ENCODE measurements at places on chromosomes 11 and 22.
A peak's percentile ranks its signal among the peaks of the same experiment; 100 is the strongest.

DNA sequence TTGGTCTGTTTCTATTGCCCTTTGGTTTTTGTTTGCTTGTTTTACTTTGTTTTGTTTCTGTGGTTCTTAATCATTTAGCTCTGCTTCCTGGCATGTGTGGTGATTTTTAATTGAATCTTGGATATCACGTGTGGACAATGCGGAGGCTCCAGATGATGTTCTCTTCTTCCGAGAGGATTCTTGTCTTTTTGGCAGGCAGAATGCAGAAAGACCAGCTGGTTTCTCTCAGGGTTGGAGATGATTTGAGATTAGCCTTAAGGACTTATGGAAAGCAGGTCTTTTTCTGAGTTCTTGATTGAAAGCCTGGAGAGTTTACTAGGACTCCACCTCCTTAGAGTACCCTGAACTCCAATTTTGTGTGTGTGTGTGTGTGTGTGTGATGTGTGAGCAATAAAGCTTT is 21.0 kb upstream of the ANO1 start:
- no peak for DNase-seq

DNA sequence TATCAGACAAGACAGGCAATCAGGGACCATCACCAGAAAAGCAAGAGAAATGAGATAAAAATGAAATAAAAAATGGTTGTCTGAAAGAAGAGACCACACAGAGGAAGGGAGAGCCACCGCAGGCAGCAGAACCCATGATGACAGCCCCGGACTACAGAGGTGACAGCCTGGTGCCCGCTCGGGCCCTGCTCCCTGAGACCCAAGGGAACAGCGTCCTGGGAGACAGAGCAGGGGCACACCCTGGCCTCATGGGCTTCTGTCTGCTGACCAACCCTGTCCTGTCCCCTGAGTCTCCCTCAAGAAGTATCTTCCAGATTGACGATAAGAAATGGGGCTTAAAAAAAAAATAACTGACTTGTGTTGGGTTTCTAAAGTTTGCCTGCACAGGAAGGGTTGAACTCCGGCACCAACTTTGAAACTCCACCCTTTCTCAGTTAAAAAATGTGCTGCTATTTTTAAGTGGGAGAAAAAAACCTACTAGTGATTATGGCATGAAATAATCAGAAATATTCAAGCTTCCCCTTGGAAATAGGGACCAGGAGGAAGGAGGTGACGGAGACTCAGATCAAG is 70.1 kb upstream of the TTLL12 start:
- DNase-seq: no peak

DNA sequence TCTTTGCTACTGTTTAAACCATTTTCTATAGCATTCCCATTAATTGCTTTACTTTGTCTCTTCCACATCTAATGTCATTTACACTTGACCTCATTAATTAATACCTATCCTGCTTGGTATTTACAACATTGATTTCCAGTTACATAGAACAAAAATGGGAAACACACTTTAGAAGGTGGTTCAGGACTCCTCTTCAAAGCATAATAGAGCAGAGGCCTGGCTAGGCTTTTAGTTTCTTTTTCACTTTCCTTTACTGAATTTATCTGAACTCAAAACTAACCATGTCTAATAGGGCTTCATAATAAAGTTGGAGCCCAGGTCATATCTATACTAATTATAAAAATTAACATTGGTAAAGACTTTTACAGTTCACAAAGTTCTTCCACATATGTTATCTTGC is 648.0 kb upstream of the KIRREL3 start:
- no peak for DNase-seq

DNA sequence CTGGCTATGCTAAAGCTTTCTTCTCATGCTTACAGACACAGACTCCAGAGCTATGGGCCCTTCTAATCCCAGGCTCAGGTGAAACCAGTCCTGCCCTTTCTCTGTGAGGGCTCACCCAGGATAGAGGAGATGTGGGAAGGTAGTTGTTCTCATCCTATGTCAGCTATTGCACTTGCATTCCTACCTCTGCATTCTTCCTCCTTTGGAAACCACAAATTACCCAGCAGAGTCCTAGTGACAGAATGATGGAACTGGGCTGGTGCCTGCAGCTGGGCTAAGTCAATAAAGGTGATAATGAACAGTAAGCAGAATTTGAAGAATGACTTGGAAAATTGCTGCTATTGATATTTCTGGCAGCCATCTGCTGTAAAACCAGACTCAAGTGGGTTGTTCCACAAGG is 560.0 kb downstream of the TMEM135 start:
- DNase-seq: no peak

DNA sequence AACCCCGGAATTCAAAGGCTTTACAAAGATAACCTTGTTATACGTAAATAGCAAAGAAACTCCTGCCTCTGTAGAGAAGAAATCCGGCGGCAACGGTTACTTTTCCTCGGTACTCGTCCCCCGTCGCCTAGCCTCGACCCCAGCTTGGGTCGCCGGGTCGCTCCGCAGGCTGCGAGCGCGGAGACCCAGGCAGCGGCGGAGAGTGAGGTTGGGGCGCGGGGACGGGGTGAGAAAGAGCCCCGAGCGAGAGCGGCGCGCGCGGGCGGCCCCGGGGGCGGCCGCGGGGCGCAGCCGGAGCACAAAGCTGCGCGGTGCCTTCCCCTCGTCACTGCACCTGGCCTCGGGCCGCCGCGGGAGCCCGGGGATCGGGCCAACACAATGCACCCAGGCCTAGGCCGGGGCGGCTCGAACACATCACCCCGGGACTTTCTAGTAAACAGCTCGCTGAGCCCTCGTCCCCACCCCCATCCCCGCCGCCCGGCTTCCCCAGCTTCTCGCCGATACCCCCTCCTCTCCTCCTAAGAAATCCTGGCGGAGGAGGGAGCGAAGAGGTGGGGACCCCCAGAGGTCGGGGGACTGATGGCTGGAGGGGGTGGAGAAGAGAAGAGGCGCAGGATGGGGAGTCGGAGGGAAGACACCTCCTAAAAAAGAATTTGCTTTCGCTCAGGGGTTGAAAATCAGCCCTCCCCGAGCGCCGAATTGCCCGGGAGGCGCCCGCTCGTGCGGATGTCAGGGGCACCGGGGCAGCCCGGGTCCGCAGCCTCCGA is 845 bp downstream of the MPPED2 start:
- DNase-seq: no peak

DNA sequence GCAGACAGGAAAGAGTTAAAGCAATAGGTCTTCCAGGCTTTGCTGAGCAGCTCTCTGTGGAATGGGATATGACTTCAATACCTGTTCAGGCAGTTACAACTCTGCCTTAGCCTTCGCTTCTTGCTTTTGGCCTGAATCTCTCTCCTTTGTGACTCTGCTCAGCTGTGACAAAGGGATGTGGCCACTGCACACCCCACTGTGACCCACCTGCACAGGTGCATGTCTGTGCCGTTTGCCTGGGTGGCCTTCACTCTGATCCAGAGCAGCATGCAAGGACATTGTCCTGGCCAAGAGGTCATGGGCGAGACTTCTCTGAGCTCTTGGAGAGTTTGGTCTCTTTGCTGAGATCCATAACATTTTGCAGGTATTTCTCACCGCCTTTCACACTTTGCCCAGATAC is 891.3 kb downstream of the BRD1 start:
- DNase-seq: no peak

DNA sequence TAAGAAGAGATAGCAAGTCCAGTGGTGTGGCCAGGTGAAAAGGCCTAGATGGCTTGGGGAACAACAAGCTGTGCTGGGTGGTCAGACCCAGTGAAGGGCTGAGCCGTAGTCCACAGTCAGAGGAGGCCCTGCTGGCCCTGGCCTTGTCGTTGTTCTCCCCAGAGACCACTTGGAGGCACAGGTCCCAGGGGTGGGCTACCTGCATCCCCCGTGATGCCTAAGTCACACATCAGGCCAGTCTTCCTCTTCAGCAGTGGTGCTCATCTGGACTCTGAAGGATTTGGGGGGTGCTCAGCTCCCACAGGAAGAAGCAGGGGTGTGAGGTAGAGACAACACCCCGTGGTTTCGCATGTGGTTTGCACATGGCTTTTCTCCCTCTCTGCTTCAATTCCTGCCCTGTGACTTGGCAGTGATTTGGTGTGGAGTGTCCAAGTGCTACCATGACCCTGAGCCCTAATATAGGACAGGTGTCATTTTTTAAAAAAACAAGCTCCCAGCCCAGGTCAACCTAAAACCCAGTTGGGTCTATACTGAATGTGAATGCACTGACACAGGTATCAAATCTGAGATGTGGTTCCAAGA is 51.0 kb downstream of the ALX4 start:
- DNase-seq: no peak

- peak; percentile 54 for DNase-seq
Observed at GRCh38 chr22:38718414-38718813, 12.7 kb downstream of the GTPBP1 start.

GRCh38 chr22:28894807-28895206 is 11.4 kb downstream of the ZNRF3 start:
- DNase-seq: no peak

DNA sequence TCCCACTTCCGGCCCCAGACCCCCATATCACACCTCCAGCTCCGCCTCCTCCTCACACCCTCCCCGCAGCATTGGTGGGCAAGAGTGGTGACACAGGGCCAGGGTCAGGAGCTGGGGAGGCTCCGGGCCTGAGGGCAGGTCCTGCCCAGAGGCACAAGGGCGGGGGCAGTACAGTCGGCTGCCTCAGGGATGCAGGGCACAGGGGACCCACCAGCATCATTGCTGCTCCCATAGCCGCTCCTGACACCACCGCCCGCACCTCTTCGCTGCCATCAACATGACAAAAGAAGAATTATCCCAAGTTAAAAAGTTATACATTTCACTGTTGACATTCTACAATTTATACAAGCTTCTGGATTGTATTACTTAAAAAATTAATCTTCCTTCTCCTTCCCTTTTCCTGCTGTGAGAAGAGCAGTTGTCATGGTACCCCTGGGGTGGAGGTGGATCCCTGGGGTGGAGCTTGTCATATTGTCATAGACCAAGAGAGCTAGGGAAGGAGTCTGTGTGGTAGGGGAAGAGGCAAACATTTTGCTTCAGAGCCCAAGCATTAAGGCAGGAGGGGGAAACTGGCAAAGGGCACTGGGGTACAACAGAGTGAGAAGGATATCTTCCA is 4.1 kb downstream of the SBF2 start:
- no peak for DNase-seq

DNA sequence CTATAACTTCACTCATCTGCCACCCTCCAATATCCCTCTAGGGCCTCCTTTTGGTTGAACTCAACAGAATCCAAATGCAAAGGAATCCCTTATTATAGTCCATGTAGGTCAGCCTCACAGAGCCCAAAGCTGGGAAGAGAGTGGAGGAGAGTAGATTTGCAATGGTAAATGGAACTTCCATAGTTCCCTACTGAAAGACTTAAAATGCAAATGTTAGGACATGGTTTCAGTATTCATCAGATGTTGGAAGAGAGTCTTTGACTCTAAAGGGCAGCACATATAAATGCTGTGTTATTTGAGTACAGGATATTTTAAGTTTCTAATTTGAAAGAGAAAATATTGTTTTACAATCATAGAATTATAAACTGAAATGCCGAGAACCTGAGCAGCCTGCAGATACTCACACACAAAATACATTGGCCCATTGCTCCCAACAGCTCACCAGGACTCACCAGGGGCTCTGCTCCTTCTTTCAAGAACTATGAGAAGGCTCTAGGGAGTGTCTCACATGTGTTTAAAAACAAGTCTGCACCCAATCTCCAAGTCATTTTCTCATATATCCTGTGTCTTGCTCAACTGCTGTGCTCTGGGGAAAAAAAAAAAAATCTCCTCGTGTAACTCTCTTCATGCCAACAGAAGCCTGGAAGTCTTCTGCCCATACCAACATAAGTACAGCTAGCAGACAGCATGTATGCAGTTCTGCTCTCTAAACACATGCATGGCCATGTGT is 39.6 kb downstream of the SYT9 start:
- DNase-seq: no peak

DNA sequence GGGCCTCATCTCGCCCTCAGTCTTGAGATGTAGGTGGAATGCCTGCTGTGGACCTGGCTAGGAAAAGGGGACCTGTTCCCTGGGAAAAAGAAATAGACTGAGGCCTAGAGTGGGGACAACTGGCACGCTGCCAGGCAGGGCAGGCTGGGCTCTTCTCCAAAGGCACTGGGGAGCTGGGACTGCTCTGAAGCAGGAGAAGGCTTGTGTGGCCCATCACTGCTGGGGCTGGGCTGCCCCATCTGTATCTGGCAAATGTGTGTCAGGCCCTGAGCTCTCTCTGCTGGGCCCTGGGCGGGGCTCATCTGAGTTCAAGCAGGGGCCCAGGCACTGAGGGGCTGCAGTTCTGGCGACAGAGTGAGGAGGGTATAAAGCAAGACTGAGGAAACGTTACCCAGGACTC is 32.9 kb downstream of the ARVCF start:
- DNase-seq: no peak

DNA sequence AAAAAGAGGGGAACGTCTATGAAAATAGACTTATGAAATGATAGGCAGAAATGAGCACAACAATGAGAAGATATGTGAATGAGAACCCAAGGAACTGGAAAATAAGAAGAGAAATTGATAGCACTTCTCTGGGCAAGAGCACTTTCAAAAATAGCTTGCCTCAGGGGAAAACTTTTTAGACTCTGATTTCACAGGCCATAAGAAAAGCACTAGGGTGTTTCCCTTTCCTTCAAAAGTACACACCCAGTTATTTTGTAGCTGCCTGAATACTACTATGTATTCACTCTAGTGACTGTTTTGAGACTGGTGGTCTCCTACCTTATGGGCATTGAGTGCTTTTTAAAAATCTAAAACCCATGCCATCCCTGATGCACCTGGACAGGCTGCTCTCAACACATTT is 172.3 kb upstream of the SOX6 start:
- no peak for DNase-seq

DNA sequence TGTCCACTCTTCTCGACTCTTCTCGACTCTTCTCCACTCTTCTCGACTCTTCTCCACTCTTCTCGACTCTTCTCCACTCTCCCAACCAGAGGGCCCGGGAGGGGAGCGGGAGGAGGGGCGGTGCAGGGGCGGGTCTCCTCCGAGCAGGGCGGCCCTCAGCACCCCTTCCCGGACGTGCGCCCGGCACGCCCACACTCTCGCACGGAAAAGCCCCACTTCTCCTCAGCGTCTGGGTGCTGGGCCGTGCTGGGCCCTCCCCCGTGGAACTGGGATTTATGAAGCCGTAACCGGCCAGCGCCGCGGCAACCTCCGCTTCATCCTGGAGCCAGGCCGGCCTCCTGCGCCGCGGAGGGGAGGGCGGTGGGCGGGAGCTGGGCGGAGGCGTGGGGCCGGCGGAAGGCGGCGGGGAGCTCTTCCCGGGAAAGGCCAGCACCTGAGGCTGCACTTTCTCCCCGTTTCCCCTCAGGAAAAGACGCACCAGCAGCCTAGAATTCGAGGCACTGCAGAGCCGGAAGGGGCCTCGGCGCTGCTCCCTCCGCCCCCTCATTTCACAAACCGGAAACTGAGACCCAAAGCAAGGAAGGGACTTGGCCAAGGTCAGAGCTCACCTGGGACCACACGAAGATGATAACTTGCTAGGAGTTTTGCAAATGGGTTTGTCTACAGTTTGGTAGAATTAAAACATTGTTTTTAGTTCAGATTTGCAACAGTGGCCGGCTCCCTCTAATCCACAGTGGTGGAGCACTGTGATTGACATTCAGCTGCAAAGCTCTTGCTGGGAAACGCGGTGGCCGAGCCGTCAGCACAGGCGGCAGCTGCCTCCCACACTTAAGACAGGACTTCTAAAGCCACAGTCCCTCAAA is 31.6 kb upstream of the JAM3 start:
- DNase-seq: peak; percentile 70

Data from AG09319 (cell line).